Activated CD4-positive, alpha-beta T cell treated with anti-CD3 and anti-CD28 coated beads for 48 hours (primary cell): ENCODE measurements at places on chromosomes 2 and 18.
A peak's percentile ranks its signal among the peaks of the same experiment; 100 is the strongest.

DNA sequence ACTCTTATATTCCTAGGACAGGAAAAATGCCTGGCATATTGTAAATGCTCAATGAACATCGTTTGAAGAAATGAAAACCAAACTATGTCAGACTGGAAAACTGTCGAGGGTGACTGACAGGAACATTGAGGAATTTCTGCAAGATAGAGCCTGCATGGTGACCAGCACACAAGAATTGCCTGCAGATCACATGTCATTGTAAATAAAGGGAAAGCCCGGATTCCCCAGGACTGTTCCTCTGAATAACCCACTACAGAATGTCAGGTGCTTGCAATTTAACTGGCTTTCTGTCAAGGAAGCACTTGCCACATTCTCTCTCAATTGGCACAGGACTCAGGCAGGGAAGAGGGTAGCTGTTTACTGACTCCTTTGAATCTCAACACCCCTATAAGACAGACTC lies 129.0 kb upstream of the REG3G start:
- DNase-seq = no peak

DNA sequence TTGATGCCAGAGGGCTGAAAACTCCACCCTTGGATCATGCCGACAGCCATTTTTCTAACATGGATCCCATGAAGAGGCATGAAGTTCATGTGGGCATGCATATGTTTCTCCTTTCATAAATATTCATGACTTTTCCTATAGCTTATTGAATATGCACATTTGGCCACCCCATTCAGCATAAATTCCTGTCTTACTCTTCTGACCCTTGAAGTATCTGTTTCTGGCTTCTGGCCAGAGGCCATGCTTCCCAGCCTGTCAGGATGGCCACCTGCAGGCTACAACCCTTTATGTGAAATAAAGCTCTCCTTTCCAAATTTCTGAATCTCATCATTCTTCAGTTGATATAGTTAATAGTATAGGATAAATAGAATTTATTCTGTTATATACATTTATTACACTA lies 19.6 kb upstream of the MSTN start:
- DNase-seq = no peak

GRCh38 chr18:61917818-61918217 lies 25.0 kb upstream of the RNF152 start:
- DNase-seq = no peak

- no peak for DNase-seq
These were observed 187.1 kb downstream of the SH3RF3 start for GRCh38 chr2:109316091-109316490.

DNA sequence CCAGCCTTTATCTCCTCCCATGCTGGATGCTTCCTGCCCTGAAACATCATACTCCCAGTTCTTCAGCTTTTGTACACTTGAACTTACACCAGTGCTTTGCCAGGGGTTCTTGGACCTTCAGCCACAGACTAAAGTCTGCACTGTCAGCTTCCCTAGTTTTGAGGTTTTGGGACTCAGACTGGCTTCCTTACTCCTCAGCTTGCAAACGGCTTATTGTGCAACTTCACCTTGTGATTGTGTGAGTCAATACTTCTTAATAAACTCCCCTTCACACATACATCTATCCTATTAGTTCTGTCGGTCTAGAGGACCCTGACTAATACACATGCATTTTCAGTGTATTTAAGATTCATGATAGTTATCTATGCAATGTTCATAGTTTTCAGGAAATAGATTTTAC lies 35.8 kb upstream of the ZNF804A start:
- DNase-seq = no peak

- no peak for DNase-seq
These were observed 1075.4 kb upstream of the ZEB2 start for GRCh38 chr2:145595296-145595695.

DNA sequence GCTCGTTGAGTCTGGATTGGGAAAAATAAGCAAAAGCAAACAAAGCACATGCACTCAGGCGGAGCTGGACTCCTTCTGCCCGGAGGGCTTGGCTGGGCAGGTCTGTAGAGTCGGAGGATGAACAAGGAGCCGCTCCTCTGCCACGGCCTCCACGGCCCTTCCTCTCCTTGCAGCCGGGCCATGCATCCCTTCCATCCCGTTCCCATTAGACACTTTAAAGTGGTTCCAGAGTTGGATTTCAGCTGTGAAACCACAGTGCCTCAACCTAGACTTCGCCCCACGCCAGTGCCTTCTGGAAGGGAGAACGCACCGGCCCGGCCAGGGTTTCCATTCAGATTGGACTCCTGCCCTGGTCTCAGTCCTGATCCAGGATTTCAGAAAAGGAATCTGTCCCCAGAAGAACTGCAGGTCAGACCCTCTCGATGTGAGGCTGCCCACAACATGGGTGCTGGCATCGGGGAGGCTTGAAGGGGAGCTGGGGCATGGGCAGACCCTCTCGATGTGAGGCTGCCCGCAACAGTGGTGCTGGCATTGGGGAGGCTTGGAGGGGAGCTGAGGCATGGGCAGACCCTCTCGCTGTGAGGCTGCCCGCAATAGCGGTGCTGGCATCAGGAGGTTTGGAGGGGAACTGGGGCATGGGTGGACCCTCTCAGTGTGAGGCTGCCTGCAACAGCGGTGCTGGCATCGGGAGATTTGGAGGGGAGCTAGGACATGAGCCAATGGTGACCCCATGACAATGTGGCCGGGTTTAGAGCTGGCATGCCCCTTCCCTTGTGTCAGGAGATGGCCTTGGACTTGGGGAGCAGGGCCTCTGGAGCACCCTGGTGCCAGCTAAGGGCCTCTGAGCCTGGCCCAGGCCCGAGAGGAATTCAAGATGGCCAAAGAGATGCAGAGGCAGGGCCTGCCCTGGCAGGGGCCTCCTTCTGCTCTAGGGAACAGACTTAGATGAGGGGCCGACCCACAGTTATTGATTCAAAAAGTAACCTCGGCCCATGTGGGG lies 304.5 kb downstream of the NDUFA10 start:
- no peak for DNase-seq

- DNase-seq = peak; percentile 3
These were observed 29.0 kb downstream of the TRABD2A start for GRCh38 chr2:84851876-84852275.

GRCh38 chr2:205712508-205712907 lies 30.2 kb downstream of the NRP2 start:
- no peak for DNase-seq

DNA sequence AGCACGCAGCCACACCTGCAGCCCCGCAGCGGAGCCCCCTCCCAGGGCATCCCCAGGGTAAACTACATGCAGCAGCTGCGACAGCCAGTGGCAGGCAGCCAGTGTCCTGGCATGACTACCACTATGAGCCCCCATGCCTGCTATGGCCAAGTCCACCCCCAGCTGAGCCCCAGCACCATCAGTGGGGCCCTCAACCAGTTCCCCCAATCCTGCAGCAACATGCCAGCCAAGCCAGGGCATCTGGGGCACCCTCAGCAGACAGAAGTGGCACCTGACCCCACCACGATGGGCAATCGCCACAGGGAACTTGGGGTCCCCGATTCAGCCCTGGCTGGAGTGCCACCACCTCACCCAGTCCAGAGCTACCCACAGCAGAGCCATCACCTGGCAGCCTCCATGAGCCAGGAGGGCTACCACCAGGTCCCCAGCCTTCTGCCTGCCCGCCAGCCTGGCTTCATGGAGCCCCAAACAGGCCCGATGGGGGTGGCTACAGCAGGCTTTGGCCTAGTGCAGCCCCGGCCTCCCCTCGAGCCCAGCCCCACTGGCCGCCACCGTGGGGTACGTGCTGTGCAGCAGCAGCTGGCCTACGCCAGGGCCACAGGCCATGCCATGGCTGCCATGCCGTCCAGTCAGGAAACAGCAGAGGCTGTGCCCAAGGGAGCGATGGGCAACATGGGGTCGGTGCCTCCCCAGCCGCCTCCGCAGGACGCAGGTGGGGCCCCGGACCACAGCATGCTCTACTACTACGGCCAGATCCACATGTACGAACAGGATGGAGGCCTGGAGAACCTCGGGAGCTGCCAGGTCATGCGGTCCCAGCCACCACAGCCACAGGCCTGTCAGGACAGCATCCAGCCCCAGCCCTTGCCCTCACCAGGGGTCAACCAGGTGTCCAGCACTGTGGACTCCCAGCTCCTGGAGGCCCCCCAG lies 254.1 kb downstream of the GLI2 start:
- DNase-seq = no peak

- no peak for DNase-seq
These were observed 119.8 kb downstream of the PRKCE start for GRCh38 chr2:45771261-45771660.

DNA sequence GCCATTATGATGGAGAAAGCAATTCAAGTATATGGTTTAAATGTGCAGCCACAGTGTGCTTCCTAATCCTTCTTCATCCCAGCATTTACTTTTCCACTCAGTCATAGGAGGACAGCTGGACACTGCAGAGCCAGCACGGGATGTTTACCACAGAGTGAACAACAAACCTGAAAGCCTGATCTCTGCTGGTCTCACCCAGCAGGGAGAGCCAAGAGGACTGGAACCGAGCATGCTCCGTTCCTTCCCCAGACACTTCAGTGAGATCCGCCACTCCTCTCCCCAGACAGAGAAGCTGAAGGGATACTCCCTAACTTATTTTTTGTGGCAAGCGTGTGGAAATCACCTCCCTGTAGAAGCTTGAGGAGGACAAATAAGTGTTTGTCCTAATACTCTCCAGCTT lies 23.2 kb upstream of the GORASP2 start:
- DNase-seq = no peak

GRCh38 chr2:68203587-68203986 lies 45.9 kb downstream of the PNO1 start:
- no peak for DNase-seq

DNA sequence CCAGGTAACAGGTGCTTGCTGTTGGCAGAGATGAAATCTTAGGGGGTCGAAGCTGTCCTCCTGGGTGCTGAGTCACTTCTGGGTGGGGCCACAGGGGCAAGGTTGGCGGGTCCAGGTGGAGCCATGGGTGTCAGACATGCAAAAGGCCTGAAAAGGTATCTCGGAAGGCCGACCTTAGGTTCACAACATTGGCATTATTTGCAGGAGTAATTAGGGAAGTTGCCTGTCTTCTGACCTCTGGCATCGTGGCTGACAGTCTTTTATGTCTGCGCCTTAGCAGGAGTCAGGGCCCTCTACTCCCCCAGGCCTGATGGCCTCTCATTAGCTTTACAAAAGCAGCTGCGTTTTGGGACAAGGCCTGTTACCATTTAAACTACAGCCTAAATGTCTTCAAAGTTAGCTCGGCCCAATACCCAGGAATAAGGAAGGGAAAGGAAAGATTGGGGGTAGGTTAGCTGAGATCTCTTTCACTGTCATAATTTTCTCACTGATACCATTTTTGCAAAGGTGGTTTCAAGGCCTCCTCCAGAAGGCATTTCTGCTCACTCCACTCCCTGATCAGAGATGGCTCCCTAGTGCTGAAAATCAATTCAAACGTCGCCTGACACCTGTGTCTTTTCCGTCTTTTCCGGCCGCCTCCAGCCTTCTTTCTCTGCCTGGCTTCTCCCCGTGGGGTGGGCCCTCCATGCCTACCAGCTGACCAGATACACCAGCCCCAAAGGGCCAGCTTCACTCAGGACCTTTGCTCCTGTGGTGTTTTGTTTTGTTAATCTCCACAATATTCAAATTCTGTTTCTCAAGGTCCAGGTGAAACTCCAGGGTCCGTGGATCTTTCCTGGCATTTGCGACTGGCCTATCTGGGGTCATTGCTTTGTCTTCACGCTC lies 90.8 kb downstream of the RHOB start:
- no peak for DNase-seq

- DNase-seq = no peak
These were observed 368.7 kb downstream of the PARD3B start for GRCh38 chr2:204913854-204914464.

- DNase-seq = peak; percentile 46
These were observed 980 bp upstream of the RNPEPL1 start for GRCh38 chr2:240567137-240567871.

- DNase-seq = no peak
These were observed 236.7 kb downstream of the FHOD3 start for GRCh38 chr18:36534154-36534688.

GRCh38 chr2:238908960-238909951 lies 61.4 kb downstream of the TWIST2 start:
- no peak for DNase-seq

GRCh38 chr2:237456200-237456843 lies 30.7 kb upstream of the MLPH start:
- DNase-seq = no peak

- no peak for DNase-seq
These were observed 548.3 kb upstream of the VWC2L start for GRCh38 chr2:213862407-213863076.

DNA sequence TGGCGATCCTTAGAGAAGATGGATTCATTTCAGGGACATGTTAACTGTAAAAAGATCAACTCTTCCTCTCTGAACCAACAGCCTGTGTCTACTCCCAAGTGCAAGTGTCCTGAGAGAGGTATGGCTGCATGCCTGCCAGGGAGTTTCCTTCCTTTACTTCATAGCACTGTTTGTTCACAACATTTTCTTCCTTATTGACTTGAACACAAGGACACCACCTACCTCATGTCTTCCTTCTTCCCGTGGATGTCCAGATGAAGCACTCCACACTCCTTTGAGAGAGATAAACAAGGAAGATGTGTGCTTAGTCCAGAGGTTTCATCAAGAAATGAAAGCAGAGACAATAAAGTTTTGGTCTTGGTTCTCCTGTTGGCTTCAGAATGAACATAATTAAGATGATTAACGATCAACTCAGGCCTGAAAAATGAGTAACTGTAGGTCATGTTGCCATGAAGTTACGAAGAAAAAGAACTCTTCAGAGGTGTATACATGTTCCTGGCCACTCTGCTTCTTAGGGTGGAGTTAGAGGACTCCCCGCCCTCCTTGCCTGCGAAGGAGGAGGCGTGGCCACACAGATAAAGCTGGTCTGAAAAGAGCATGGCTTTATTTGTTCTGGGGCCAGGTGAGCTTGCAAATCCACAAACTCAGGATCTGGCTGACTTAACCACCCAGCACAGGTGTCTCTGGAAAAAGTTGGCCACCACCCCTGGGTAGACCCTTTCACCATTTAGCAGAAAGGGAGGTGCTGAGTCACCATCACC lies 155.0 kb upstream of the KCTD1 start:
- no peak for DNase-seq

- no peak for DNase-seq
These were observed 42.8 kb upstream of the MAP2 start for GRCh38 chr2:209381091-209381490.

GRCh38 chr2:119327431-119327830 lies 39.2 kb downstream of the C2orf76 start:
- DNase-seq = no peak

DNA sequence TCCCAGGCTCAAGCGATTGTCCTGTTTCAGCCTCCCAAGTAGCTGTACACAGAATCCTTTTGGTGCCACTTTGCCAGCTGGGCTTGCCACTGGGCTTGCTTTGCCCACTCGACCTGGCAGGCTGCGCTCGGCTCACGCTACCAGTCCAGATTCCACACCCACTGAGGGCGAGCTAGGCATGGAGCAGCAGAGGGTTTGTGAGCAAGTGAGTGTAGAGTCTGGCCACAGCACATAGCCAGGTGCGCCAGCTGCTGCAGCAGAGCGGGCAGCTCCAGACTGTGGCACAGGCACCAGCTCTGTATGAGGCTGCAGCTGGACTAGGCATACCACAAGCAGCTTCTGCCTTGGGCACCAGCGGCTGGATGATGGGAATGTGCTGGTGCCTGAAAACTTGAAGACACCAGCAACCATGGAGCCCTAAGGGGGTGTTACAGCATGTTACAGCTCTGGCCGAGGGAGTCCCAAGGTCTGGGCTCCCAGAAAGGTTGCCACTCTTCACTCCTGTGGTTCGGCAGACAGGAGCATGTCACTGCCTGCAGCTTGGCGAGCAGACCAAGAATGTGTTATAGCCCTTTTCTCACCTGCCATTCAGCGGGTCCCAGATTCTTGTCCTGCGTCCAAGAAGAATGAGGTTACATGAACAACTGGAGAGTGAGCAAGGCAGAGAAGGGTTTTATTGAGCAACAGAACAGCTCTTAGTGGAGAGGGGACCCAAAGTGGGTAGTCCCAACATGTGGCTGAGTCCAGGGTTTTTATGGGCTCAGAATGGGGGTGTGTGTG lies 12.9 kb downstream of the SMARCAL1 start:
- DNase-seq = no peak
